ENCODE measurements at places on chromosomes 12 and 14.

- DNase-seq = no peak
These were observed 64.1 kb downstream of the KIF26A start for GRCh38 chr14:104202259-104203070.

DNA sequence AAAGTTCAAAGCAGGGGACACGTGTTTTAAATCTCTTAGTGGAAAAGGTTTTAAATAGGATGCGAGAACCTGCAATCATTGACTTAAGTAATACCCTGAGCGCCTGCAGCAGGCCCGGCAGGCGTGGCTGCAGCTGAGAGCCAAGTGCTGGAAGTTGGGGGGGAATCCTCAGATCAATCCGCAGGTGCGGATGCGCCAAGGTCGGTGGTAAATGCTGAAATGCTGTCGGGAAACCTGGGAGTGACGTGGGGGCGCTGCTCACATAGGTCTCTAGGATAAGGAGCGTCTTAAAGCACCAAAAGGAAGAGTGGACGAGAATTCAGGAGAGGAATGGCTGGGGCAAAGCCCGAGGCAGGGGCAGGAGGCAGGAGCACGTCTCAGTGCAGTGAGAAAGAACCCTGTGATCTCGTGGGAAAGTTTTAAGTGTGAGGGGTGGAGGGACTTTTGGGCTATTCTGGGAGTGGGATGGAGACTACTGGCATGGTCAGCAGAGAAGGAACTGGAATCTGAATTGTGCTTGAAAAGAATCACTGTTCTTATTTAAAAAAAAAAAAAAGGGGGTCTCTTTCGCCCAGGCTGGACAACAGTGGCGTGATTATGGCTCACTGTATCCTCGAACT is 883 bp upstream of the CDCA4 start:
- DNase-seq = no peak

DNA sequence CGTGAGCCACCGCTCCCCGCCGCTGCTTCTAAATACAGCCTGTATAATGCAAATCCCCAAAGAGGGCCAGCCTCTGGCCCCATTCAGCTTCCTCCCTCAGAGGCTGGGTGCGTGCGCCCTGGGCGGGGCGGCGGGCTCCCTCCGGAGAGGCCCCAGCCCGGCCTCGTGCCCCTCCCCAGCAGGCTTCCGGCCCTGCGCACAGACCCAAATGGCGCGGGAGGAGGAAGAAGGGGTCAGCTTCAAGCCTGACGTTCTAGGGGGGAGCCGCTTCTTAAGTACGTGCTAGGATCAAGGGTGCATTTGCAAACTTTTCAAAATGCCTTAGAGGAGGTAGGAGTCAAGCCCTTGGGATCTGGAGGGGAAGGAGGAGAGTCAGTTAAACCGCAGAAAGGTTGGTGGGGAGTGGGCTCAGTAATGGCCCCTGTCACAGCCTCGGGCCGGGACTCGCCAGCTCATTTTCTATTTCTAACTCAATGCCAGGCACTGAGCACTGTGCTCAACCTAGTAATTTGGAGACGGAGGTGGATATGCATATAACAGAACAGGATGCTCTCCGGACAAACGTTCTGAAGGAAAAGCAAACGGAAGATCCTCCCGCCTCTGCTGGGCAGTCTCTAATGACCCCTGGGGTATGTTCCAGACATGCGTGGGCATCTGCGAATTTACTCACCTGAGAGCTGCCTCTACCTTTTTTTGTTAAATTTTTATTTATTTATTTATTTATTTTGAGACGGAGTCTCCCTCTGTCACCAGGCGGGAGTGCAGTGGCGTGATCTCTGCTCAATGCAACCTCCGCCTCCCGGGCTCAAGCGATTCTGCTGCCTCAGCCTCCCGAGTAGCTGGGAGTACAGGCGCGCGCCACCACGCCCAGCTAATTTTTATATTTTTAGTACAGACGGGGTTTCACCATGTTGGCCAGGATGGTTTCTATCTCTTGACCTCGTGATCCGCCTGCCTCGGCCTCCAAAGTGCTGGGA is 32.3 kb downstream of the NINJ2 start:
- no peak for DNase-seq

GRCh38 chr12:30425445-30425844 is 270.2 kb downstream of the IPO8 start:
- no peak for DNase-seq

DNA sequence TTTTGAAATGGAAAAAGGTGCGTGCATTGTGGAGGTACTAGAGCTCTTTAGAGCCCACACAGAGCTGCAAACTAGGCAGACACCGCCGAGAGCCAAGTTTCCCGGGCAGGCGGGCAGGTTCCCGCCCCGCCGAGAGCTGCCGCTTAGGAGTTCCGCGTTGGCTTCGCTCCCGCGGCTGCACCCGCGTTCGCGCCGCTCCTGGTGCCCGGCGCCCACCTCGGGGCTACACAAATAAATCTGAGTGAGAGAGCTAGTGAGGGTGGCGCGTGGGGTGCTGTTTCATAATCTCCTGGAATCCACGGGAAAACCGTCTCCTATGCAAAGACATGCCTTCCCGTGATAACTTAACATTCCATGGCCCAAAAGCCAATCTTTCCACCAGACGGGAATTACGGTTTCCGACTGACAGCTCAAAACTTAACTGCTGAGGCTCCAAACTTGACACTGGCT is 645 bp downstream of the KITLG start:
- DNase-seq = no peak

DNA sequence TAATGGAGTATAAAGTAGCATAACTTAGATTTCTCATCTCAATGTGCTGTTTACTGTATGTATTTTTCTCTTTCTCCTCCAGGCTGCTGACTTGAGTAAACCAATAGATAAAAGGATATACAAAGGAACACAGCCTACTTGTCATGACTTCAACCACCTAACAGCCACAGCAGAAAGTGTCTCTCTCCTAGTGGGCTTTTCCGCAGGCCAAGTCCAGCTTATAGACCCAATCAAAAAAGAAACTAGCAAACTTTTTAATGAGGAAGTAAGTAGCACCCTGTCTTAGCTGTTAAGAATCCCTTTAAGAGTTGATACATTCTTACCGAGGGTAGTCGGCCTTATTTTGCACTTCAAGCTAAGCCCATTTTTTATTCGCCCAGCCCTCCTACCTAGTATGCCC is 55.2 kb downstream of the WDR20 start:
- no peak for DNase-seq

- DNase-seq = no peak
These were observed 10.0 kb upstream of the IL26 start for GRCh38 chr12:68235576-68235975.

GRCh38 chr14:23167116-23167847 is 16.2 kb downstream of the SLC7A8 start:
- DNase-seq = no peak

DNA sequence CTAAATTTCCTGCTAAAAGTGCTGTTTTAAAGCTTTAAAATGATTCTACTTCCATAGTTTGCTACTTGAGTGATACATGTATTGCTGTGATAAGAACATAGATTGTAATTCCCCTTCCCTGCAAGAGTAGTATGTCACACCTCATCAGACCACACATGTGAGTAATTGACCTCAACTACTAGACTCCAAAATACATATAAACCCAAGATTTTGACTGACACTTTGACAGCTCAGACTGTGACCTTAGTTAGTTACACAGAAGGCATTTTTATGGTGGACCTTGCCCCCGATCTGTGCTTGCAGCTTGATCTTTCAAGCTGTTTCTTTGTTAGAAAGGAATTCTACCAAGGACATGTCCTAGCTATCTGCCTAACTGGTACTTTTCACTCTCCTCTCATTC is 18.6 kb downstream of the APOBEC1 start:
- DNase-seq = no peak

GRCh38 chr12:126772171-126772864 is 1494.7 kb upstream of the TMEM132C start:
- DNase-seq = no peak

DNA sequence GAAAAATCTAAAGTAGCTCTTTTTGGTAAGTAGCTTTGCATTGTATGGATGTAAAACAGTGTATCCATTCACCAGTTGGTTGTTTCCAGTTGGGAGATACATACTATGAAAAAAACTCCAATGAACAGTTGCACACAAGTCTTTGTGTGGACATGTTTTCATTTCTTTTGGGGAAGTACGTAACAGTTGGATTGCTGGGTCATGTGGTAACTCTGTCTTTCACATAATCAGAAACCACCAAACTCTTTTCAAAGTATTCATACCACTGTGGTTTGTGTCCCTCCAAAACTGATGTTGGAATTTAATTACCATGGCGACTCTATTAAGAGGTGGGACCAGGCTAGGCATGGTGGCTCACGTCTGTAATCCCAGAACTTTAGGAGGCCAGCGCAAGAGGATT is 58.9 kb upstream of the RESF1 start:
- no peak for DNase-seq

All from glomerular endothelial cell (primary cell).